COLO829 (cell line): ENCODE measurements at places on chromosomes 7 and 10.

GRCh38 chr10:6813306-6813705, 233.2 kb upstream of the PRKCQ start:
- no peak for DNase-seq

- no peak for DNase-seq
Observed at GRCh38 chr7:55569797-55570196, 2.5 kb downstream of the VOPP1 start.

GRCh38 chr10:7520507-7521485, 110.0 kb upstream of the SFMBT2 start:
- DNase-seq, result no peak

DNA sequence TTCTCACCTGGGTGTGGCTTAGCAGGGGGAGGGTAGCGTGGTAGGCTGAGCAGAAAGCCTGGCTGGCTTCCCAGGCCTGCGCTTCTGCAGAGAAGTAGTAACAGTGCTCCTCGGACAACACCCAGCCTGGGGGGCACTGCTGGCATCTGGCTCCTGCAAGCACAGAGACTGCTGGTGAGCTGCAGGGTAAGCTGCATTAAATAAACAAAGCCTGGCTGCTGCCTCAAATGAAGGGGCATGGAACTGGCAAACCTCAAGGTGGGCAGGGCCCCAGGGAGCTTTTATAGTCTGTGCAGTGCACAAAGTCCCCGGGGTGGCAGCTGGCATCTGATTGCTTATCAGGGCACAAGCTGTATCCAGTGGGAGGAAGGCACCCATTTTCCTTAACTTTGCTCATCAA, 3.9 kb downstream of the KLRG2 start:
- DNase-seq, result no peak

DNA sequence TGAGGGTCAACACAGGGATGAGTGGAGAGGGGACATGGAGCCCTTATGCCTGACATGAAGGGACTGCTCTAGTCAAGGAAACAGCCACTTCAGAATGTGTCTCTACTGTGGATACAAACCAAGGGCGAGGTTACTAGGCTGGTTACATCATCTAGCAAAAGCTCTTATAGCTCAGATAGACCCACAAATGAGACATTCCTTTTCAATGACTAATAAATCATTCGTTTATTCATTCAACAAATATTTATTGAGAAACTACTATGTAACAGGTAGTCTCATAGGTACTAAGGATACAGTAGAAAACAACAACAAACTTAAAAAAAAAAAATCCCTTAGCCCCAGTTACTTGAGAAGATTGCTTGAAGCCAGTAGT, 219.5 kb downstream of the KIAA1217 start:
- DNase-seq, result no peak
